ENCODE measurements at places on chromosomes 12 and 14.

DNA sequence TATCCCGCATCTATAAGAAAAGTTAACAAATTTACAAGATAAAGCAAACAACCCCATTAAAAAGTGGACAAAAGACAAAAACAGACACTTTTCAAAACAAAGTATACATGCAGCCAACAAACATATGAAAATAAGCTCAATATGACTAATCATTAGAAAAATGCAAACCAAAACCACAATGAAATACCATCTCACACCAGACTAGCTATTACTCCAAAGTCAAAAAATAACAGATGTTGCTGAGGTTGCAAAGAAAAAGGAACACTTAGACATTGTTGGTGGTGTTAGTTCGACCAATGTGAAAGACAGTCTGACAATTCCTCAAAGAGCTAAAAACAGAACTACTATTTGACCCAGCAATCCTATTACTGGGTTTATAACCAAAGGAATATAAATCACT lies 968.6 kb upstream of the USP15 start:
- DNase-seq = no peak

- no peak for DNase-seq
These were observed 75.9 kb upstream of the C12orf71 start for GRCh38 chr12:27158297-27158696.

- no peak for DNase-seq
These were observed 89.9 kb downstream of the NT5DC3 start for GRCh38 chr12:103751171-103751570.

- peak; percentile 78 for DNase-seq
These were observed 43.3 kb downstream of the BEST3 start for GRCh38 chr12:69655616-69656340.

DNA sequence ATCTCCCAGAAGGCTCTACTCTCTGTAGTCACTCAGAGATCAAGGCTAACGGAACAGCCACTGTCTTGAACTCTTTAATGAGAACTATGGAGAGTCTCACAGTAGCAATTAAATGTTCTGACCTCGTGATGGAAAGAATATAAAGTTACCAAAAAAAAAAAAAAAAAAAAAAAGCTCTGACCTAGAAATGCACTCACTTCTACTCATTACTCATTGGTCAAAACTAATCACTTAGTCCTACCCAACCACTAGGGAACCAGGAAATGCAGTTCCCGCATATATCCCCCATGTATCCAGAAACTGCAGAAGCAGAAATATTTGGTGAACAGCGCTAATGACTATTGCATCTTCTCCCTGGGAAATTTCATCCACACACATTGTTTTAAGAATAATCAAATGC lies 29.5 kb upstream of the C12orf76 start:
- DNase-seq = no peak

GRCh38 chr14:57749267-57749666 lies 116.6 kb downstream of the SLC35F4 start:
- DNase-seq = no peak

DNA sequence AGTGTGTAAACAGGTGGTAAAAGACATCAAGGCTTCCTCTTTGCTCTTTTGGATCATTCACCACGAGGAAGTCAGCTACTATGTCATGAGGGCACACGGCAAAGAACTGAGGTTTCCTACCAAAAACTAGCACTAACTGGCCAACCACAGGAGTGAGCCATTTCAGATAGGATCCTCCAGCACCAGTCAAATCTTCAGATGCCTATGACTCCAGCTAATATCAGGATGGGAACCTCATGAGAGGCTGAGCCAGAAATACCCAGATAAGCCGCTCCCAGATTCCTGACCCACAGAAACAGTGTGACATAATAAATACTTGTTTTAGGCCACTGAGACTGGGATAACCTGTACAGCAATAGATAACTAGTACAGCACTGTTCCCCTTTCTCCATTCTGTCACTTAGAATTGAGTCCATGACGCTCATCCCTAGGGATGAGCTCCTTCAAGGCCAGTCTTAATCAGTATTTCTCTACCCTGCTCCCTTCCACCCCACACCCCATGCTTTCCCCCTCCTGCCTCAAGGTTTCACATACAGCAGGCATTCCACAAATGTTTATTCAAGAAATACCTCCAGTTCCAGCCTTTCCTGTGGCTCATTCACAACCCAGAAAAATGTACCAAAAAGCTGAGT lies 68.4 kb downstream of the PPM1H start:
- peak; percentile 68 for DNase-seq

DNA sequence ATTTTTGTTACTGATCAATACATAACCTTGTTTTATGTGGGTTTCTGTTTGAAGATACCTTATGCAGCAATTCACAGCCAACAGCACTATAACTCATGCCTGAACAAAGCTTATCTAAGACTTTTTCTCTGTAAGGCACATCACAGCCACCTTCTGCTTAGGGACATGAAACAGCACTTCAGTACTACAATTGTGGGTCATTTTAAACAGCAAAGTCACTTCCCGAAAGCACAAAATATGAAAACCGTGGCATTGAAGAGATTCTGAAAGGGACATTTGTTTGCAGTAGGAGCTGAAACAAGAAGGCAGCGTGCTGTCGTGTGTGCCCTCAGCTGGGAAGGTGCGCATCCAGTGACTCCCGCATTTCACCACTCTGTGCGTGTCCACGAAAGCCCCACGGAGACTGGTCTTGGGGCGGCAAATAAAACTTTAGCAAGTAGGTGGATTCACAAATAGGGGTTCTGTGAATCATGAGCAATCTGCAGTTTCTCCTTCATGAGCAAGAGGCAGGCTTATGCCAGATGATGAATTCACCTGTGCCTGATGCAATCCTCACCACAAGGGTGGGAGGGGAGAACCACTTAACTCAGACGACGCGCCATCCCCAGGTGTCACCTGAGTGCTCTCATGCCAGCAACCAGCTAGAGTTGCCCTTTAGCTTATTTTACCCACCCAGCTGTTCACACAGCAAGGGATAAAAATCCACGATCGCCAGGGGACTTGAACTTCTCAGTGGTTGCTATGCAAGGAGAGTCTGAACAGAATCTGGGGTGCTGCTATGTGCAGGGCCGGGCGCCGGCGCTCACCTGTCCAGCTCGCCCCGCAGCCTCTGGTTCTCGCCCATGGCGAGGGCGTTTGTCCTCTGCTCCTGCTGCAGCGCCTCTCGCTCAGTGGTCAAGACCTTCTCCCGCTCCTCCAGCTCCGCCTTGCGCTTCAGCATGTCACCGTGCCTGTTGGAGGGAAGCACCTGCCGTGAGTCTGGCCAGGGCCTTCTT lies 54.9 kb upstream of the GPR68 start:
- no peak for DNase-seq

DNA sequence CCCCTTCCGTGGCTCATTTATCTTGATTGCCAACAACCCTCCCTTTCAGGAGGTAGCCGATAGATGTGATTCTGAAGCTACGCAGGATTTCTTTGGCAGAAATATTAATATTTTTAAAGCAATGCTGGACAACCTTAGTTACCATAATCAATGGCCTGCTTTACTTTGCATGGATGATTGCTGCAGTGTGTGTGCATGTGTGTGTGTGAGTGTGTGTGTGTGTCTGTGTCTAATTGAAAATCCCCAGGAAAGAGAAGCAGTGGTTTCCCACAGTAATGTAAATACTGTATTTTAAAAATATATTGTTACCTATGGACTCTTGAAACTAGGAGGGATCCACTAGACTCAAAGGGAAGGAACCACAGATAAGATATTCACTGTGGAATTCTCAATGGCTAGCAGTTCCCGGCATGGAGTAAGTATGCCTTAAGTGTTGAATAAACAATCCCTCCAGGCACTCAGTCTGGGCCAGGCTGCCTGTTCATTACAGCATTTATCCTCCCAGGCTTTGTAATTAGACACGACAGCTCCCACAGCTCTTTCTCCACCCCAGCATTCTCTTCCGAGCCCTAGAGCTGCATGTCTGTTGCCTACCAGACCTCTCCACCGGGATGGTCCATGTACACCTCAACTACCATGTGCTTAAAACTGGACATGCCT lies 22.5 kb upstream of the C14orf132 start:
- DNase-seq = no peak

DNA sequence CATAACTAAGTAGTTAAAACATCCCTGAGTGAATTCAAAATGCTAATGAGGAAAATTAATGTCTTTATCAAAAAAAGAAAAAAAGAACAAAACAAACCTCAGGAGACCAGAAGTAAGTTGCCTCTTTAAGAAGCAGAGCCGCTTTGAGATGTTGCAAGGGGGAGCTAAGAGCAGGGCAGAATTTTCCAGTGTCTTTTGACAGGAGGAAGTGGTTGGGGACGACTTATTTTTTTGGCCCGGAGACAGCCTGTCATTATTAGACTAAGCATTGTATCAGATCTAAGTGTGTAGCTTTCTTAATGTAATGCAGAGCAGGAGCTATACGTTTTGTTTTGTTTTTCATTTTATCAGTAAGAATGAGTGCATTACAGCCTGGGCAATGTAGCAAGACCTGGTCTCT lies 206.6 kb downstream of the CACNA1C start:
- DNase-seq = no peak

DNA sequence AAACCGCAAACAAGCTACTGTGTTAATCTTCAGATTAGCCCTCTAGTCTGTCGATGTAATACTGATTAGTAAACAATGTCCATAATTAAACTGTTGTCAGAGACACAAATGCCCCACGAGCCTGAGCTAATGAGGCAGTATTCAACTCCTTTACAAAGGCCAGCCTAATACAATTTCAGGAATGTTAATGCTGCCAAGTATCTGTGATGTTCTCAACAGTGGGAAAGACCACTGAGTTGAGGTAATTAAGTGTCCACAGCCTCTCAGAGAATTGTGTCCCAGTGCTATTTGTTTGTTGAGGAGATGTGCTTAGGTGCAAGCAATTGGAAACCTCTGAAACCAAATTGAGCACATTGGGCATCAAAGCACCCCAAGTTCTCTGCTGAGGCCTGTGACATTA lies 139.4 kb upstream of the CDKN3 start:
- DNase-seq = no peak

DNA sequence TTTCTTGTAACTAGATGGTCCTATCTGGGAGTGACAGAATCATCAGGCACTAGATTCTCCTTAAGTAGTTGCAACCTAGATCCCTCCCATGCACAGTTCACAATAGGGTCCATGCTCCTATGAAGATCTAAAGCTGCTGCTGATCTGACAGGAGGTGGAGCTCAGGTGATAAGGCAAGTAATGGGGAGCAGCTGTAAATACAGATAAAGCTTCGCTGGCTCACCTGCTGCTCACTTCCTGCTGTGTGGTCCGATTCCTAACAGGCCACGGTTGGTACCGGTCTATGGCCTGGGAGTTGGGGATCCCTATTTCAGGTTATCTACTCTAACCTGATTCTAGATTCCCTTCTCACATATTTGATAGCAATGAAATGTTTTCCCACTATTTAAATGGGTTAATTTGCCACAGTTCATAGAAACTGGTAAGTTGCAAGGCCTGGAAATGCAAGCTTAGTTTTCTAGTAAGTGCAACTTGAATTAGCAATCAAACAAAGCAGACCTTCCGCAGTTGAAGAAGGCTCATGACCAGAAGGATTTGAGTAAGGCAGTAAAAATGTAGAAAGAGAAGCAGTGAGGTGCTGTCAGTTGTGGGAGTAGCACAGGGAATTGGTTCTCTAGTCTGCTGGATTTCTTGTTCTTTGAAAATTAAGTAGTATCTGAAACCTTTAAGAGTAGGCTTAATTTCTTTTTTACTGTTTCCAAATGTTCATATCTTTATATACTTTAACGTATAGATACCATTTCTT lies 332.3 kb downstream of the EGLN3 start:
- no peak for DNase-seq

DNA sequence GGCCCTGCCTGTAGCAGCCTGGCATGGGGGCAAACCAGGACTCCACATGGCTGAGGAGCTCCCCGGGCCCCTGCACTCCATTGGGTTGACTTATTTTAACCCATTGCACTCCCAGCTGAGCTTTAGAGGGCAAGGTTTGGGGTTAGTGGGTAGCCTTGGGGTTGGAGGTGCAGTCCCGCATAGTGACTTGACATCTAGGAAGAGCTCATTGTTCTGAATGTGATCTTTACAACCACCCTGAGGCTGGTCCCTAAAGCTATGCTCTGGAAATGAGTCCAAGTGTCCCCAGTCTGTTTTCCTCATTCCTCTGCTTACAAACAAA lies 36.4 kb downstream of the NFKBIA start:
- no peak for DNase-seq

- no peak for DNase-seq
These were observed 6.0 kb downstream of the KRT79 start for GRCh38 chr12:52828156-52828555.

DNA sequence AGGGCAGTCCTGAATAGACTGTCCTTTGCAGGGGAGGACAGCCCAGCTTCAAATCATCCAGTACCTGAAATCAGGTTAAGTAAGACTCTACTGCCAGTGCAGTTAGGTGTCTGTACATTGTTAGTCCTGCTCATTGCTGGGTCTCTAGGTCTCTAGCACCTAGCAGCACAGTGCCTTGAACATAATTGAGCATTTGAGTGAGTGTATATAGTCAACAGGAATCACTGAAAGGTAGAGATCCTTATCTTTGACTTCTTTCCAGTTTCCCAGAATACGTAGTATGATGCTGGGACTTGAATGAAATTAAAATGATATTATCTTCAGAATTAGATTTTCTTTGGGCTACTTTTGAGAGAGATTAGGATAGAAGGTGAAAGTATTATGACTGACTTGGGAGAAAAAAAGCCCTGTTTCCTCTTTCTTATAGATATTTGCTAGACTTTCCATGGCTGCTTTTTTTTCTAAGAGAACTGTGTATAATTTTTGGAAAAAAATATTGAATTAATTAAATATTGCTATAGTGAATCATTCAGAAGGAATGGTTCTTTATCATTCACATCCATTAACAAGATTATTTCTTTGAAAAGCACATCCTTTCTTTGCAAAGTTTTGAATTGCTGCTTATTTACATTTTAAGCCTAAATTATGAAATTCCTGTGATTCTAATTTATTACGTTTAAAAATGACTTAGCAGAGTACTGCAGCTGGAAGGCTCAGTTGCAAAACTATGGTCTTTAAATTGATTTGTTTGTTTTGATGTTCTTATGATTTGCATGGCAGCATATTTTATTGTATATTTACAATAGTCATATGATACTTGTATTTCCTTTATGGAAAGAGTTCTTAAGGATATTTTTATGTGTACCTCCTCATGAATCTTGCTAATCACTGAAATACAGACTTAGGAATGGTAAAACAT lies 51.6 kb downstream of the PPP4R4 start:
- DNase-seq = no peak

Measured in astrocyte of the cerebellum (primary cell).